ENCODE measurements at places on chromosomes 3 and 15. TPM values are rescaled to one million over a fixed set of nuclear protein-coding genes. Genes with fewer than 3 reads are reported as not detected.

- no peak for DNase-seq
- no peaks in the 10 kb centered on the region for H3K27me3 ChIP-seq
- peaks cover 69% of the 10 kb centered on the region for H3K4me1 ChIP-seq
- peaks cover 3% of the 10 kb centered on the region for H3K36me3 ChIP-seq
- no peak overlapping the region for H3K4me3 ChIP-seq
- H3K27ac ChIP-seq = peak overlapping the region; percentile 73
These were observed 20.9 kb upstream of the FSTL1 start for GRCh38 chr3:120471643-120472042.

DNA sequence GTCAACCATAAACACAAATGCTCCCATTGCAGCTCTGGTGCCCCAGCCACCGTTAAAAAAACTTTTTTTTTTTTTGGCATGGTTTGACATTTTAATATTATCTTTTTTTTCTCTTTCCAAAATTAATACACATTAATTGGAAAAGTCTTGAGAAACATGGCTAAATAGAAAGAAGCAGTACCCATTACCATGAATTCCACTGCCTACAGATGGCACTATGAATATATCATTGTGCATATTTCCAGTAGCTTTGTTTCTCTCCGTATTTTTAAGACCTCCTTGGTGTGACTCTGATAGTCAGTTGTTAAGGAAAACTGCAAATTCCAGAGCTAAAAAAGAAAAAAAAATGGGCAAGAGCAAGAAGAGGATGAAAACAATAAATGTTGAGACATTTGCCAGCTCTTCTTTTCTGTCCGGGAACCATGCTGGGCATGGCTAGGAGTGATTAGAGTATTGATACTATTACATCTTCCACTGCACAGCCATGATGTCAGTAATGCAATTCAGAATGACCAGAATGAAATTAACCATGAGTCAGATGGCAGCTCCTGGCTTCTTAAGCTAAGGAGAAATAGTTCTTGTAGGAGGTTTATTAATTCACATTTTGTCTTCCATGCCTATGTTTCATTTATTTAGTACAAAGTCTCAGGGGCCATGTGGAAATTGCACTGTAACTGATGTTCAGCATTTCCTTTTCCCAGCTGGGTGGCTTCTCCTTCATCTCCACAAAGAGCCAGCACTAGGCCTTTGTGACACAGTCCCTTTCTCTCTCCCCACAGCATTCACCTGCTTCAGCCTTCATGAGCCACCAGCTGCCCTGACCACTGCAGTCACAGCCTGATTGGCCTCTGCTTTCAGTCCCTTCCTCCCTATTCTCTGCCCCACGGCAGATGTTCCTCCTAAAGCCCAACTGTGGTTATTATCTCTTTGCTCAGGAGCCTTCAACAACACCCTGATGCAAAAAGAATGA, 31.8 kb downstream of the SLC7A14 start:
- no peak overlapping the region for H3K4me3 ChIP-seq
- no peaks in the 10 kb centered on the region for H3K27me3 ChIP-seq
- DNase-seq = no peak
- H3K4me1 ChIP-seq = no peaks in the 10 kb centered on the region

DNA sequence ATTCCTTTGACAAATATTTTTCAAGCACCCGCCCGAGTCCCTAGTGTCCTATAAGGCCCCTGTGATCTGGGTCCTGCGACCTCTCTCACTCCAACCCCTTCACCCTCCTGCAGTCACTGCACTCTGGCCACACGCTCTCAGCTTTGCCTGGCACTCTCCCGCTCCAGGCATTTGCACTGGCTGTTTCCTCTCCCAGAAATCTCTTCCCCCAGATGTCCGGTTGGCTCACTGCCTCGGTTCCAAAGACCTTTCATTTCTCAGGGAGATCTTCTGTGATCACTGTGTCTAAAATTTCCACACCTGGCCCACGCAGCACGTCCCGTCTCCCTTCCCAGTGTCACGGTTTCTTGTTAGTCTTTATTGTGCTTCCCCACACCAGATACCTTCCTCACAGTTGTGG, 97.4 kb downstream of the WNT7A start:
- no peak overlapping the region for H3K27ac ChIP-seq
- H3K36me3 ChIP-seq = no peaks in the 10 kb centered on the region
- no peaks in the 10 kb centered on the region for H3K4me1 ChIP-seq
- peaks cover 20% of the 10 kb centered on the region for H3K27me3 ChIP-seq
- no peak overlapping the region for H3K4me3 ChIP-seq

DNA sequence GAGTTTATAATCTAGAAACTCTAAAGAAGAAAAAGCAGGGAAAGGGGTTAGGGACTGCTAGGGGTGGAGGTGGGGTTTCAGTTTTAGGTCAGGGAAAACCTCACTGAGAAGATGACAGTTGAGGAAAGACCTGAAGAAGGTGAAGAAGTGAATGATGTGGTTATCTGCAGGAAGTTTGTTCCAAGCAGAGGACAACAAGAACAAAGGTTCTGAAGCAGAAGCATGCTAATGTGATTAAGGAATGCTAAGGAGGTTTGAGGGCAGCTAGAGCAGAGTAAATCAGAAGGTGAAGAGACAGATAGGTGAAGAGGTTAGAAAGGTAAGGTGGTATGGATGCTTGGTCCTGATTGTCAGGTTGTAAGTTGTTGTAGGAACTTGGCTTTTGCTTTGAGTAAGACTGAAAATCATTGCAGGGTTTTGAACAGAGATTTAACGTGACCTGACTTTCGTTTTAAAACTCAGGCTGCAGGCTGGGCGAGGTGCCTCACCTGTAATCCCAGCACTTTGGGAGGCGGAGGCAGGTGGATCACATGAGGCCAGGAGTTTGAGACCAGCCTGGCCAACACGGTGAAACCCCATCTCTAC, 8.6 kb downstream of the OXSR1 start:
- peak overlapping the region; percentile 91 for H3K27ac ChIP-seq
- H3K27me3 ChIP-seq = no peaks in the 10 kb centered on the region
- H3K4me3 ChIP-seq = no peak overlapping the region

SPTBN5 gene
- total RNA-seq = 2.2 TPM
